Activated CD8-positive, alpha-beta memory T cell treated with anti-CD3 and anti-CD28 coated beads, Interleukin-2, amount 50 U/mL, for 4 hours (primary cell): ENCODE measurements at places on chromosomes 4 and X.

DNA sequence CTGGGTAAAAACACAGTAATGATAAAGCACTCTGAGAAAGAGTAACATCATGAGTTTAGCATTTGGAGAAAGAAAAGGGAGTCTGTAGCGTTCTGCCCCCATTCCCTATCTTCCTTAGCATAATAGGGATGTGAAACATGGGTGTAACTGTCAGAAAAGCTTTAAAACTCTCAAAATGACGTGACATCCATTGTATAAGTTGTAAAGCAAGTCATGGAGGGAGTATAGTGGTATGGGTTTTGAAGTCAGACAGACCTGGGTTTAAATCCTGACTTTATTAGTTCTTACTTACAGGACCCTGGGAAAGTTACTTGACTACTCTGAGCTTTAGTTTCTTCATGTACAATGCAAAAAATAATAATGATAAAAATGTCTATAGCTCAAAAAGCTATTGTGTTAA, 17.1 kb downstream of the FBXO8 start:
- no peak for DNase-seq

DNA sequence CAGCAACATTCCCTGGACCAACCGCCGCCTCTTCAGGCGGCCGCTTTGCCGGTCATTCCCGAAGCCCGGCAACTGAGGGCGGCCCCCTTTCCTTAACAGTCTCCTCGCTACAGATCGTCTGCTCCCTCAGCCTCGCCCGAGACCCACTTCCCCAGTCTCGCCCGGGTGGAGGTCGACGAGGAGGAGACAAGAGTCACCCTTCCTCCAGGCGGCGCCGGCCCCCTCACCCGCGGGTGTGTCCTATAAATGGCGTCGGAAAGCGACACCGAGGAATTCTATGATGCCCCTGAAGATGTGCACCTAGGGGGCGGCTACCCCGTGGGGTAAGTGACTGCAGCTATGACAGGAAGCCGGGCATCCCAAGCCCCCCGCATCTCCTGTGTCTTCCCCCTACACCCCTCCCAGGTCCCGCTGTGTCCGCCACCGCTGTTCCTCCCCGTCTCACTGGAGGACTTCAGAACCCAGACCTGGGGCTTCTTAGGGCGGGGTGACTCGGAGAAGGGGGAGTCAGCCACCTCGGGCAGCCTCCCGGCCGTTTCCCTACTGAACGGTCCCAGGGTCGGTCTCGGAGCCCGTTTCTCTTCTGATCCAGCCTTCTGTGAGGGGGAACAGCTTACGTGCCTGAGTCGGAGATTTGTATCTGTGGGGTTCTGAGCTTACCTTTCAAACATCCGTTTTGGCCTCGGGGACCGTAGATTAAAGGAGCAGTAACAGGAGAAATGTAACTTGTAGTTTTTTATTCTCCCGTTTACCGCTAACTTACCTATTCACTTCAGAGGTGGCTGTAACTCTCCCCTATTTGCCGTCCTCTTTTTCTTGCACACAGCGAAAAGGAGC, 570 bp downstream of the WDR44 start:
- peak; percentile 51 for DNase-seq

- DNase-seq: no peak
Observed at GRCh38 chrX:37454537-37455285, 105.5 kb downstream of the PRRG1 start.

DNA sequence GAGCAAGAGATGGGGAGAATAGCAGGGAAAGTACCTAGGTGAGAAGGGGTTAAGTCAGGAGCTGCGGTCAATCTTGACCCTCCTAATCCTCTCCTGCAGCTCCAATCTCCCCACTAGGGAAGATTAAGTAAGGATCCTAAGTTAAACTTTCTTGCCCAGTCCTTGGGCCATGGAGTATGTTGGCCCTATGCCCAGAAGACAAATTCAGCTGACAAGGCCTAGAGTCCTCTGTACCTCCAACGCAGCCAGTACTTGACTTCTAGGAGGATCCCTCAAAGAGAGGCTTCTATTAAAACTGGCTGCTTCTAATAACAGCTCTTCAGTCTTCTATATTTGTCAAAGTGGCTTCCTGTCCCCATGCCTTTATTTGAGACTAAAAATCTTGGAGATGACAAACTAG, 1.4 kb downstream of the CLDN2 start:
- no peak for DNase-seq

GRCh38 chrX:121455890-121456289, 408.5 kb downstream of the GLUD2 start:
- DNase-seq: no peak

GRCh38 chr4:65670331-65671031, at the start of gene EPHA5:
TSS of gene EPHA5 (minus strand) at chr4:65670489. CDS start at chr4:65669742, 747 bp downstream.
- no peak for DNase-seq
